ENCODE measurements at places on chromosomes 7 and 10.

GRCh38 chr10:44008917-44009709 lies 360.4 kb upstream of the ZNF32 start:
- DNase-seq = no peak

DNA sequence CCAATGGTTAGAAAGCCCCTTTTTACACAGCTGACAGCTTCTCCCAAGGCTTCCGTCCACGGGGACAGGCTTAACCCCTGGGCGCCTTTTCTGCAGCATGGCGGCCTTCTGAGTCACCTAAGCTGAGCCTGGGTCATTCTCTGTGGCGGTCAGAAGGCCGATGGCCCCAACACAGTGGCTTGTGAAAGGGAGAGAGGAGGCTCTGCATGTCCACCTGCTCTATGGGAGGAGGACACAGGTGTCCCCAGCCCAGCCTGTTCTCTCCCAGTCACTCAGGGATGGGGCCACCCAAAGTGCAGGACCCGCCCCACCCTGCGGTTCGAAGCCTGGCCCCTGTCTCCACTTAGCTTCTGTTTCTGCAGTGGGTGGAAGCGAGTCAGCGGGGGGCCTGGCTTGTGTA lies 20.4 kb upstream of the TTYH3 start:
- DNase-seq = no peak

DNA sequence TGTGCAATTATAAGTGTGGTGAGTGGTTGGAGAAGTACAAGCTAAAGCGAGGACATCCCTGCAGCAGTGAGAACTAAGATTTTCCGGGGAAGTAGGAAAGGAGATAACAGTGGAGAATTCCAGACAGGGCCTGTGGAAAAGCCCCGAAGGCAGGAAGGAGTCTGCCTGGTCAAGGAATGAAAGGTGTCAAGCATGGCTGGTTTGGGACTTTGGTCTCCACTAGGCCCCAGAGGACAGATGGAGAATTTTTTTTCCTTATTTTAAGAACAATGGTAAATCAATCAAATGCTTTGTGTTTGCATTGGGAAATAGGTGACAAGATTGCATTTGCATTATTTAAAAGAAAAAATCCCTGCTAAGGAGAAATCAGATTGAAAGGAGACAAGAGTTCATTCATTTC lies 3.2 kb upstream of the CEP55 start:
- no peak for DNase-seq

GRCh38 chr10:63619426-63619825 lies 98.2 kb downstream of the REEP3 start:
- DNase-seq = no peak

DNA sequence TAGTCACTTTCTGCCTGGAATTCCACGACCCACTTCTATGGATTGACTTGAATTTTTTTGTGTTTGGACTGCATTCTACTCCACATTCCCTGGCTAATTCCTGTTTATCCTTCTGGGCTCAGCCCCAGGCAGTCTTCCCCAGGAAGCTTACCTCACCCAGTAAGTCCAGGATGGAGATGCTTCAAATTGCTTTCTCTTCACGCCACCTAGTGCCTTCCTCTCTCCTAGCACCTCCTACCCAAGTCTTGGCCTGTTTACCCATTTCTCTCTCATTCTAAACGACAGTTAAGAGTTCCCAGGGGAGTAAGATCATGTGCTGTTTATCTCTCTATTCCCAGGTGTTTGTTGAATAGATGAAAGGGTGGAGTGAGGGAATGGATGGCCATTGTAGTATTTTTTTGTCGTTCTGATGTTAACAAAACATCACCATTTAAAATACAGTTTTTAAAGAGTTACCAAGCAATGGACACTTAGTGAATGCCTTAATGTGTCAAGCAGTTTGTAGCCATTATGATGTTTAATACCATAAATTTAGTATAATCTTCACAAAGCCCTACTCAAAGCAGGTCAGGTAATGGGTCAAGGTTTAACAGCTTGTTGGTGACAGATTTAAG lies 45.5 kb upstream of the TARP start:
- DNase-seq = no peak

- DNase-seq = no peak
These were observed 10.2 kb upstream of the CADPS2 start for GRCh38 chr7:122896509-122896908.

DNA sequence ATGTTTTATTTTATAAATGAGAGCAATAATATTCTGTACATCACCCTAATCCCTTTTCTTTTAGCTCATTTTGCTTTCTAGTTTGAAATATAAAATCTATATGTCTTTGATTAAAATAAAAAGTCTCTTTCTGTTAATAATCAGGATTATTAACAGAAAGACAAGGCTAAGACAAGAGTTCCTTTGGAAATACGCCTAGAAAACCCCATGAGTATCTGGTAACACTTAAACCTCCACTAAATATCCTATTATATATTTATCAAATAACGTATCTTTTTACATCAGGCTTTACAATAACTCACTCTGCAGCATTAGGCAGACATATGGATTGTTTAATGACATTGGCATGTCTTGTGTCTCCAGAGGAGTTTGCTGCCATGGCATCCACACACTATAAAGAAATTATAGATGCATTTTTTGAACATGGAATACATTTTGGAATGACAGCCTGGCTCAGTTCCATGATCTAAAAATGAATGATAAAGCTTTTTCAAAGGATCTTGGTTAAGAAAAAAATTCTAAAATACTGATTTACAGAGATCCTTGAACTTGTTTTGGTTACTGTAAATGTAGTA lies 98.7 kb downstream of the TMEM26 start:
- no peak for DNase-seq

GRCh38 chr10:94578790-94579189 lies 33.2 kb downstream of the HELLS start:
- no peak for DNase-seq

DNA sequence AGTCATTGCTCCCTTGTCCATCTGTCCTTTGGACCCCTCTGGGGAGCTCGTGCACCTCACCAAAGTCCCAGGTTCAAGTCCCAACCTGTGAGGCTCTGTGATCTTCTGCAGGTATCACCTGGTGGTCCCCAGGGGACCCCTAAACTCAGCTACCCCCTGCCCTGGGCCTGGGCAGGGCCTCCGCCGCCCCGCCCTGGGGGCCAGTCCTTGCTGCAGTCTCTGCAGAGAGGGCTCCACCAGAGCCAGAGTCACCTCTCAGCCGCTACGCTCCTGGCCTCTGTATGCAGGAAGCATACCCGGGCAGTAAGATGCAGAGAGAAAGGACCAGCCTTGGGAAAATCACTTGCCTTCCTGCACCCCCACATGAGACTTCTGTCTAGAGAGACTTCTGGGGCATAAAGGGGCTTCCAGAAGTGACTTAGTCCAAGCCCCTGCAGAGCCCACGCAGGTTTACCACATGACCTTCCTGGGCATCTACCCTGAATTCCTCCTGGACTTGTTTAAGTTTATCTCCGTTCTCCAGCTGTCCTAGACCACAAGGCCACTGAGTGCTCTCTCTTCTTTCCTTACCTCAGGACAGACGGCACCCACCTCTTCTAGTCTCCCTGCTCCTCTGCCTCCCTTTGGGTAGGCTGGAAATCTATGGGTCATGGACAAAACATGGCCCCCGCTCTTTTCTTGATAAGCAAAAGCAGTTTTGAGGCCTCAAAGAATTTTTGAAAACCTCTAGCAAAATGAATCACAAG lies 21.2 kb downstream of the CALML5 start:
- DNase-seq = no peak

- no peak for DNase-seq
These were observed 24.1 kb upstream of the ABCC2 start for GRCh38 chr10:99758211-99758891.

DNA sequence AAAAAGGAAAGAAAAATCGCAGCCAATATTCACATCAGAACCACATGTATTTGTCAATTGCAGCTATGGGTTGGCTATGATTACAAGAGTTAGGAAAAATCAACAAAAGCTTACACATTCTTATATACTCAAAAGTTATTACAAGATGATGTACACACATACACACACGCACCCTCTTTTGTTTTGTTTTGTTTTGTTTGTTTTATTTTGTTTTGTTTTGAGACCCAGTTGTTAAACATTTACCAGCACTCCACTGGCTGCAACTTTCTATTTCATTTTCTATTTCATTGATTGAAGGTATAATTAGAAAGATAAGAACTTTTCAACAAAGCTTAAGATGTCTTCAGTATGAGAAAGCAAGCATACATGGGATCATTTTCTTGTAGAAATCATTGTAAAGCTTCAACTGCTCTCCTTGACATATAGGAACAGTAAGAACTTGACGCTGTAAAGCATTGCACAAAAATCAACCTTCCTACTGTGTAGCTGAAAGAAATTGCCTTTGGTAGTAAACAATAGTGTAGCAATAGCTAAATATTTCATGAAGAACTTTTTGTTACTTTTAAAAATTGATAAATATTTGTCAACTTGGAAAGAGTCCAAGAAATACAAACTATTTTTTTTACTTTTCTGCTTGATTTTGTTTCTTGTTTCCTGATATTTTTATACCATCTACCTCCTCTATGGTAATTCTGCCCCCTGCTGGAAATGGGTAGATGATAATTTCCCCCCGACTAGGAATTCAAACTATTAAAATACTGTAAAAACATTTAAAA lies 205.9 kb downstream of the MBL2 start:
- DNase-seq = no peak

GRCh38 chr10:130924138-130924819 lies 387.2 kb downstream of the TCERG1L start:
- peak; percentile 40 for DNase-seq

DNA sequence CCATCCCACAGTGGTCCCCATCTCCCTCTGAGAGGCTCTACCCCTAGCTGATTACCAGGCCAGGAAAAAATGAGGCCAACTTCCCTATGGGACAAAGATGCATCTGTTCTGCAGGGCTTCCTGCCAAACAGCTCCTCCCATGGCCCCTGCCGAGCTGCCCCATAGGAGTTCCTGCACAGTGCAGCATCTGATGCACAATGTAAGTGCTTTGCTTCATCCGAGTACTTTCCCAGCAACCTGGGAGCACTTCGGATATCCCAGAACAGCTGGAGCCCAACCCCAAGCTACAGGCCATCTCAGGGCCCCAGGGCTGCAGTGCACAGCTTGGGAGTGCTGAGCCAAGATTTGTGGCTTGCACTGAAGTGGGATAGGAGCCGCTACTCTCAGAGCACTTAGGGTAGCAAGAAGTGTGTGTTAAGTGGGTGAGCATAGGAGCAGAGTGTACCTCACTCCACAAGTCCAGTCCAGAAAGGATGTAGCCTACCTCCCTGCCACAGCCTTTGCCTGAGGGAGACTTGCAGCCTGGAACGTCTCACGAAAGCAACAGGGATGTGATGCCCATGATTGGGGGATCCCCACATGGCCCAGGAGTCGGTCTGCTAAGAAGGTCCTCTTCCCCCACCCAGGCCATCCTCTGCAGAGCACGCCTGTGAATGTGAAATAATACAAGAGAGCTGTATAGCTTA lies 209.6 kb upstream of the VWC2 start:
- no peak for DNase-seq

GRCh38 chr7:16638282-16639280 lies 7.0 kb downstream of the ANKMY2 start:
- DNase-seq = no peak

- DNase-seq = no peak
These were observed 151.2 kb downstream of the TCERG1L start for GRCh38 chr10:131160219-131160875.

GRCh38 chr7:70710011-70710480 lies 421.9 kb upstream of the GALNT17 start:
- DNase-seq = peak; percentile 59

DNA sequence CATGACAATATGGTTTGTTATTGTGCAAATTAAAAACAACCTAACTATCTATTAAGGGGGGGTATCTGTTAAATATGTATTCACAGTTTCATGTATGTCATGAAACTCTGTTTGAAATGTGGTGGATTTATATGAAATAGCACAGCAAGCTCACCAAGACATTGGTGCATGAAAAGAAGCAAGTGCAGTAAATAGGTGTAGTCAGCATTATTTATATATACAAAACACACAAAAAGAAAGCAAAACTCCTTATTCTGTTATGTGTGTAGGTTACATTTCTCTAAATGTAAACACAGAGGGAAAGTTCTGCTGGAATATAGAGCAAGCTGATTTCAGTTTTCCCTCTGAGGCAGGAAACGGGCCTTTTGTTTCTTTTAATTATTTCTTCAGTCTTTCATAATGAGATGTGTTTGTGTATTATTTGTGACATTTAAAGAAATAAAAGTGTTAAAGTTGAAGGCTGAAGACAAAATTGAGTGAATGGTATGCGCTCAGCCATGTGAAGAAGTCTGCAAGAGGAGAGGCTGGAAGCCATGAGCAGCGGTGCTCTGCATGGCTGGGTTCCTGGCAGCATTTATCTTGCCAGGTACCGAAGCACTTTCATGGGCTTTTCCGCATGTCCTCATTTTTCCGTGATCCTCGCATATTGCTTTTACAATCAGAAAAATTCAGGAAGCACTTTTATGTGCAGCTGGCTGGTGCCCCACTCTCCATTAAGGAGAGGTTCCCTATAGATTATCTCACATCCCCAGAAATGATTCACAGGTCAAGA lies 38.5 kb downstream of the GRID1 start:
- no peak for DNase-seq

All from adrenal gland (tissue), 19 donors.